ENCODE measurements at places on chromosomes 2 and 18.
A peak's percentile ranks its signal among the peaks of the same experiment; 100 is the strongest.

DNA sequence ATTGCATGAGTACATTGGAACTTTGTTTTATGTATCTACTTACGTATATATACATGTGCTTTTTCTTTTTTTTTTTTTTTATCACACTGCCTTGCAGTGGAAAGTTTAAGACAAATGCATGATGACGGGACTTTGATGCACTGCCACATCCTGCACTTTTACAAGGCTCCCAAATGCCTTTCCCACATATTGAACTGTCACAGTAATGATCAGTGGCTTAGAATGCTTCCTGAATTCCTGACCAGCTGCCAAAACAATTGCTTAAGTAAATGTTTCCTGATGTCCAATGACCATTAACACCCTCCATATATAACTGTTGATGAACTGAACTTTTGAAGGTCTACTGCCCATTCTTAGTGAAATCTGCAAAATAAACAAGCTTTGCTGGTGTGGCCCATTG lies 60.2 kb downstream of the LYPD6B start:
- peak; percentile 69 for DNase-seq

DNA sequence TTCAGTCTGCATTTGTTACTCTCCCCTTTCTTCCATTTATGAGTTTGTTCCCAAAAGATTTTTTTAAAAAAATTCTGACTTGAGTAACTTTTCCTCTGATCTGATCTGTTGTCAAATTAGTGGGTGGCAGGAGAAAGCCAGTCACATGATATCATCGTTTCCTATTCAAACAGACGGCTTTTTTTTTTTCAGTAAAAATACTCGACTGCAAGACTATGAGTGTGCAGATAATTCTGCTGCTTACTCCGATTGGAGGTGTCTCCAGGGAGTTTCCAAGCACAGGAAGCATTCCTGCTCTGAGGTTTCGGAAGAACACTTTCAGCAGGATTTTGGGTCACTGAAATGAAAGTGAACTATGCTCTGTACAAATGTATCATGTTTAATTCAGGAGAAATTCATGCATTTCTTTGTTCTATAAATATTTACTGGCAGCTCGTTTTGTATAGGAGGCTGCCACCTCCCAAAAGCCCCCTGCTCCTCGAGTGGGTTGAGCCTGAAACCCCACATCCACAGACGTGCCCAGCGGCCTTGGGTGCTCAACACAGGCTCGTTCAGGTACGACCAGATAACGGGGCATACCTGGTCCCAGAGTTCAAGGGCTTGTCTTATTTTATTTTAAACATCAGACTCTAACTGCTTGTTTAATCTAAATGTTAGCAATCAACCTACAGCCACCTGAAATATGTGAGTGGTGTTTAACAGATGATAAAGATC lies 126.9 kb upstream of the ZNF516 start:
- no peak for DNase-seq

DNA sequence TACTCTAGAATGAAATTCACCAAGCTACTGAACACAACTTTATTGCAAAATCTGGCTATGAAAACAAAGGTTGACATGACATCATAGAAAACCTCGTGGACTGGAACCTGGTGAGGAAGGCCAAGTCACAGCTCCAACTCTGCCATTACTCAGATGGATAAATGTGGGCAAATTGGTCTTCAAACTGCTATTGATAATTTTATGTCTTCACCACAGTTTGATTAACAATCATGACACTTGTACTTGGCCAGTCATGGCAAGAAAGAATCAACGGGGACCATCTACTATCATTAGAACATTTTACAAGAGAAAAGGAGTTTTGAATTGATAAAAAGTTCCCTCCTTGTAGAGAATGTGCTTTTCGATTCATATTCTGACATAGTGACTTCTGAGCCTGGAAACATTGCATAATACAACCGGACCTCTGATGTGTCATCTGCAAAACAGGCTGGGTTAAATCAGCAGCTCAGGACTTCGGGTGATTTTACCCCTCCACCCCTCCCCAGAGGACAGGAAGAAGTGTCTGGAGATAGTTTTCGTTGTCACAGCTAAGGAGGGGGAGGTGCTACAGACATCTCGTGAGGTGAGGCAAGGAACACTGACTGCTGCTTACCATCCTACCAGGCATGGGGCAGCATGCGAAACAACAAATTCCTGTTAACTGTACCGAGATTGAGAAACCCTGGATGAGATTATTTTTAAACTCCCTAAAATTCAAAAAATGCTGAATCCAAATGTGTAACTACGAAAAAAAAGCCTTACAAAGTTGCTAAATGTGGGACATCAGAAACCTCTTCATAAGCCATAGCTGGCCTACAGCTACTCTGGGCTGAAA lies 8.4 kb downstream of the L3MBTL4 start:
- no peak for DNase-seq

GRCh38 chr2:149375801-149376361 lies 45.5 kb downstream of the LYPD6 start:
- no peak for DNase-seq

DNA sequence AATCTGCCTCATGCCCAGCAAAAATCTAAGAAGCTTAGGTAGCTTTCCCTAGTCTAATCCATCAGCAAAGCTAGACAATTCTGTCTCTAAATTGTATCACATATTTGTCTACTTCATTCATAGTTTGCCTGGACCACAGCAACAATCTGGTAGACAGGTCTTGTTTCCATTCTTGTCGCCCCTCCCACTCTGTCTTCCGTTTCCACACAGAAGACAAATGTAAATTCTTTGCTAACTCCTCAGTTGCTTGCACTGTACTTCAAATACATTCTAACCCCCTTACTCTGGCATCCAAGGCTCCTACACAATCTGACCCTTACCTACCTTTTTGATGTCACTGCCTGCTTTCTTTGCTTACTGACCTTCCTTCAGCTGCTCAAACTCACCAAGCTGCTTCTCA lies 40.1 kb downstream of the THUMPD2 start:
- no peak for DNase-seq

Data from SW480 (cell line).